ENCODE measurements at places on chromosomes 5 and 9.
A peak's percentile ranks its signal among the peaks of the same experiment; 100 is the strongest.

DNA sequence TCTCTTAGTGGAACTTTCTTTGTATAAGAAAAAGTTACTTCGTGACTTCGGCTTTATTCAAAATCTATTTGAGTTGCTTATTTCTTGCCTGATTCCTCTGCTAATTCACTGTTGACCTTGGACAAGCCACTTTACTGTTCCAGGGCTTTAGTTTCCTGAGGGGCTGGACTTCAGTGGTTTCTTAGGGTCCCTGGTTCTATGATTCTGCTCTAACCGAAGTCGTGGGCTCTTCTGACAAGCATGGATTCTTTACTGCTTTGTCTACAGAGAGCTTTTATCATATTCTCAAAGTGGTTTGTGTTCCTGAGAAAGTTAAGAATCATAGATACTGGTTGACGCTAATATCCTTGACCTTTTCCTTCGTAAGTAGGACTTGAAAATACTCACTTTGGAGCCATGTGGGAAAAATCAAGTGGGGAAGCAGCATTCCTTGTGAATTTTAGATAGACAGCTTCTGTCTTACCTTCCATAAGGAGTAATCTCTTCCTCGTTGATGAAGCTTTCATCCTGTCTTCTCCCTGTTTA lies 21.1 kb downstream of the EXOSC2 start:
- no peak for DNase-seq

GRCh38 chr5:98514215-98514614 lies 259.2 kb upstream of the RGMB start:
- no peak for DNase-seq

GRCh38 chr5:72509401-72509800 lies 2.2 kb upstream of the ZNF366 start:
- no peak for DNase-seq

GRCh38 chr9:120774719-120775118 lies 18.5 kb downstream of the FBXW2 start:
- DNase-seq: no peak

- DNase-seq: no peak
These were observed 143.9 kb downstream of the DMRTA1 start for GRCh38 chr9:22590336-22591033.

DNA sequence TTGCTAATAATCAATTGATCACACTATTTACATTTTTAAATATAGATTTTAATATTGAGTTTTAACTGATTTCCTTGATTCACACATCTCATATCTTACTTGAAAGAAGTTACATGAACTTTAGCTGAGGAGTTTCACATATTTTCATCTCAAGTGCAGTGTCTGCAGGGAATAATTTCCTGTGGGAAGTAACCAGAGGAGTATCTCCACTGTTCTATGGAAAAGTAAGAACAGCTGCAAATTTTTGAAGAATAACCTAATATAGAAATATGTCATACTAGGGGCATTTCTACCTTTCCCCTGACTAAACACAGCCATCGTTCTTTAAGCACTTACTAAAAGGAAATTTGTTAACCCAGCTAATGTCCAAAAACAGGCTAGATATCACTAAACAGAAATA lies 546.4 kb downstream of the EFNA5 start:
- no peak for DNase-seq

GRCh38 chr9:91301161-91301560 lies 60.6 kb downstream of the AUH start:
- DNase-seq: no peak

DNA sequence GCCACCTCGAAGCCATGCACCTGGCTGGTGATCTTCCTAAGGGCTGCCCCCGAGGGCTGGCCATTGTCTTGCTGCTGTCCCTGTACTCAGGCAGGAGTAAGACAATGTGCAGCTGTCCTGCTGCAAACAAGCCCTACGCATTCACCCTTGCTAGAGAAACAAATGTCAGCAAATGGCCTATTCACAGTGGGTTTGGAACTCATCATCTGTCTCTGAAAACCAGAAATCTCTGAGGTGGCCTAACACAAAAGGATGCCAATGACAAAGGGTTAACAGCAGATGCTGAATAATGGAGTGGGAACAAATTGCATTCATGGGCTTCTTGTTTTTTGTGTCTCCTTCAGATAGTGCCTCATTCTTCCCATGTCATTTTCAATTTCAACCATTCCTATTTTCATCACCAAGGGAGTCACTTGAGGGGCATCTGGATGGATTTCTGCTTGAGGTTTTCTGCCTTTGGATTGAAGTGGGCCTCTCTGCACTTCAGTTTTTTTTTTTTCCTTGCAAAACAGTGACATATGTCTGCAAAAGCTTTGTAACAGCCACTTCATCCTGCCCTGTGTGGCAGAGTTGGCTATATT lies 261.6 kb upstream of the VLDLR start:
- no peak for DNase-seq

DNA sequence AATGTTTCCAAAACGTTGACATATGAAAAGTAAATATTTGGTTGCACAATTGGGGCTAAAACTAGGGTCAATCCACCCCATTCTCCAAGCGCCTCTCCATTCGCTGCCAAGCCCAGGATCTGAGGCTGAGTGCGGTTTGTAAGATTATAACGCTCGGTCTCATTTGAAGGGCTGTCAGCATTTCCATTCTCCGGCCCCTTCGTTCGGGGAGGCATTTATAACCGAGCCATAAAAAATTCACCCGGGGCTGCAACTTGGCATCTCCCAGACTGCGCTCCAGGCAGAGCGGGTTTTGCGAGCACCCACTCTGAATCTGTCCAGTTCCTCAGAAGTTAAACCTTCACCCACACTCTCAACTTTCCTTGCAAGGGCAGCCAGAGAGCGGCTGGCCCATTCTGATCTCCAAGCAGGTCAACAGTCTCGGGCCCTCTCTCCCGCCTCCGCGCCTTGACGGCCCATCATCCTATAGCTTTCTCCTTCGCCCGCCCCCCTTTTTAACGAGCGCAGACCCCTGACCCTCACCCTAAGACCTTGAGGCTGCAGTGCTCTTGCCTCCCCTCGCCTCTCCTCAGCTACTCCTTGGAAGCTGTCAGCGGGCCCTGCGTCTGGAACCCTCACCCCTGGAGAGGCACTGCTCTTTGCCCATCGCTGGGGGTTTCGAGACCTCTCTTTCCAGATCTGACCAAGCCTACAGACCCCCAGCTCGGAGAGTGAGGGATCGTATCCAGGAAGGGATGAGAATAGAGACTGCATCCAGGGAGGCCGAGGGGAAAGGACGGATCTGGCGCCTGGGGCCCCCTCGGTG lies 1.1 kb downstream of the SLIT3 start:
- no peak for DNase-seq

DNA sequence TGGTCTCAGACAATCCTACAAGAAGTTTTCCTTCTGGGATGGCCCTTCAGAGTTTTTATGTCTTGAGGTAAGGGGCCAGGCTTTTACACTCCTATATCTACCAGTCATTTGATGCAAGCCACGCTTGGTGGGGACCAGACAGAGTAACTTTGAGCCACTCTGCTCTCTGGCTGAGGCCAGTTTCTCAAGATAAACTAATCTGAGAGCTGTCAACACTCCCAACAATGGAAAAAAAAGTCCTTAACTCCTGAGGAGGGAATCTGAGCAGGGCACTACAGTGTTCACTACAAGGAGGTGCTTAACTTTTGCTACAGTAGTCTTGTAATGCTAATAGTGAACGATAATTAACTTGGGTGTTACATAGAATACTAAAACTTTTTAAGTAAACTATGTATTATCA lies 62.7 kb downstream of the MRPS30 start:
- DNase-seq: no peak

GRCh38 chr5:142551338-142552067 lies 134.4 kb downstream of the FGF1 start:
- DNase-seq: no peak

GRCh38 chr9:114207034-114207810 lies 51.9 kb downstream of the COL27A1 start:
- DNase-seq: no peak

GRCh38 chr5:153777681-153778581 lies 260.8 kb downstream of the FAM114A2 start:
- DNase-seq: no peak

DNA sequence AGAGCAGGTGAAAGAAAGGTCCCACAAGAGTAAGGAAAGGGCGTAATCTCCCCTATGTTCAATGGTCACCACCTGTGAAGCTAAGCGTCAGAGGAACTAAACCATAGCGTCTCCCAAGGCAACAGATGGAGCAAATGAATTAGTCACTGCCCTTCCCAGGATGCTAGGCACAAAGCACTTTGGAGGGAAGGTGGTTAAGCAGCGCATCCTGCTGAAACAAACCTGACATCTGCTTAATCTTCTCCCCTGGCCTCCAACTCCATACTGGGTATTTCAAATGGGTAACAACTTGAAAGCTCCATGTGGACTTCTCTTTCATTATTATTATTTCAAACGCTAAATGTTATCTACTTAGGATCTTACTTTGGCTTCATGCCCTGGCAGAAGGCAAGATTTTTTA lies 227.3 kb downstream of the MLLT3 start:
- DNase-seq: no peak

DNA sequence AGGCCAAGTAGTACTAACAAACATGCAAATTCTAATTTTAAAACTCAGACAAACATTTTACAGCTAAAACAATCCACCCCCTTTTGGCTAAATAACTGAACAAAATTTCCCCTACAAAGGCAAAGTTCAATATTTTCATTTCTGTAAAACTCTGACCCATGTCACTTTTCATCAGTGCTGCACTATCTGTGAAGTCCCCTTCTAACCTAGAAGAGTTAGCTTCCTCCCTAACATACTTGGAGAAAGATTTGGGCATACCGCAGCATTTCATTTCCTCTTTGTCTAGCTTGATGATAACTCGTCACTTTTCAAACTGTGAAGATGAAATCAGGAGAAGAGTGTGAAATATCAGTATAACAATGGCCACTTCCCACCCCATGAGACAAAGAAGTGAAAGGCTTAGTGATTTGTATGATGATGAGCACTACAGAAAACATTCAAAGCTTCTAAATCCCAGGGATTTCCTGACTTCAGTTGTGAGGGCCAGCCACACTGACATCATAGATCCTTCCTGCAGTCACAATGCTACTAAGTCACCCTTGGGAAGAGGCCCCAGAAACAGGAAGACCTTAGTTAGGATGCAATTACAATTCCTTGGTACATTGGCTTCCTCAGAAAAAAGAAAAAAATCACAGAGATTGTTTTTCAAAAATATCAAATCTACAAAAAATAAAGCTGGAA lies at the start of gene FAM81B:
FAM81B (plus strand) TSS at position 555 of the 681 bp plus-strand sequence; CDS start at position 579, 24 bp downstream.
- DNase-seq: no peak

GRCh38 chr5:118777189-118777736 lies 211.1 kb downstream of the DTWD2 start:
- DNase-seq: no peak

DNA sequence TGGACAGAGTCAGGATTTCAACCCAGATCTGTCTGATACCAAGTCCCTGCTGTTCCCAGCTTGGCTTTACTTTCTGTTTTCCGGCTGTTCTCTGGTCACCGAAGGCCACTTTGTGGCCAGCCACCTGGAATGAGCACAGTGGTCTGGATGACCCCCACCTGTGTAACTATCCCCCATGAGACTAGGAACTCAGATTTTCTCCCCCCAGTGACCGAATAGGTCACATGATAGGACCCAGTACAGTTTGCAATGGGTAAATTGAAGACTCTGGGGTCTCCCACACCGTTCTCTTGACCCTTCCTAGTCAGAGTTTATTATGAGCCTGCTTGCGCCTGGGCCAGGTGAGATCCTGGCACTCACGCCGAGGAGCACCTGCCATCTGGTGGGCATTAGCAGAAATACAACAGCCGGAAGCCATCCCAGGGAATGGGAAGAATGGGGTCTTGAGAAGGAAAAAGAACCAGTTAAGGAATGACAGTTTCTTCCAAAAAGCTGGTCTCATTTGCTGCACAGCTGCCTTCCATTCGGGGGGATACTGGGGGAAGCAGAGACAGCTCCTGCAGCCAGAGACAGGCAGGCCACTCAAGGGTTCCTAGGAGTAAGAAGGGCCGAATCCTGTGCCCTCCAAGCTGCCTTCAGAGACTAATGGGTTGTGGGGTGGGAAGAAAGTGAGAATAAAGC lies 7.1 kb downstream of the PHYHD1 start:
- peak; percentile 28 for DNase-seq

DNA sequence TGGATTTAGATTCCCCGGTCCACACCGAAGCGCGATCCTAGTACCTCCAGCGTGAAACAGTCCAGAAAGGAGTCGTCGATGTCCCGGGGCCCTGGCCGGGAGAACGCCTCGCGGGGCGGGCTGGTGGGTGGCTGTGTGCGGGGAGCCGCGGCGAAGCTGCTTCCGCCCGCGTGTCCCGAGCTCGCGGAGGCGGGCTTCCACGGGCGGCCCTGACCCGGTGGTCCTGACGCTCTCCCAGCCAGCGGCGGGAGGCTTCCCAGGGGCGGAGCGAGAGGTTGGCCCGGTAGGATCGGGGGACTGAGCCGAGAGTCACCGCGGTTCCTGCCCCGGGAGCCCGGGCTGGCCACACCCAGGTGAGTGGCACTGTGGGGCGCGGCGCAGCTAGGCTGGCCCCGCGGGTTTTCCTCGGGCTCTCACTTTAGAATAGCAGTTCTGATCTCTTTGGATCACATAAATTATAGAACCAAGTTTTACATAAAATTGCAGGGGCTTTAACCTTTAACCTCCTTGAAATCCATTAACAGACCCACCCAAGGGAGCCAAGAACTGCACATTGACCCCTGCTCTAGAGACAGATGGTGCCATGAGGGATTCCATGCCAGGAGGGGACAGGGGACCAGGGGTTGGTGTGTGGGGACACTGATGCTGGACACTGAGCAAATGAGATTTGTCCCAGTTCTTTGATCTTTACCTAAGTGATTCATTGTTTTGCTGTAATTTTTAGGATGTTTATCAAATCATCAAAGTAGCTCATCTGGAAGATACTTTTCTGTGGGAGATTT lies 29.2 kb upstream of the IL31RA start:
- DNase-seq: no peak

- no peak for DNase-seq
These were observed 255.1 kb upstream of the TRIM32 start for GRCh38 chr9:116432051-116432450.

GRCh38 chr5:67383451-67383850 lies 186.9 kb upstream of the CD180 start:
- no peak for DNase-seq

GRCh38 chr5:38466424-38467189 lies 89.8 kb downstream of the LIFR start:
- no peak for DNase-seq

- DNase-seq: no peak
These were observed 4.8 kb upstream of the KCNMB1 start for GRCh38 chr5:170393958-170394357.

- DNase-seq: no peak
These were observed 58.3 kb upstream of the FBXW11 start for GRCh38 chr5:172064766-172065165.

GRCh38 chr9:86099701-86100364 lies 475 bp upstream of the GOLM1 start:
- no peak for DNase-seq

- DNase-seq: no peak
These were observed 317.0 kb upstream of the MPDZ start for GRCh38 chr9:13596383-13596970.

DNA sequence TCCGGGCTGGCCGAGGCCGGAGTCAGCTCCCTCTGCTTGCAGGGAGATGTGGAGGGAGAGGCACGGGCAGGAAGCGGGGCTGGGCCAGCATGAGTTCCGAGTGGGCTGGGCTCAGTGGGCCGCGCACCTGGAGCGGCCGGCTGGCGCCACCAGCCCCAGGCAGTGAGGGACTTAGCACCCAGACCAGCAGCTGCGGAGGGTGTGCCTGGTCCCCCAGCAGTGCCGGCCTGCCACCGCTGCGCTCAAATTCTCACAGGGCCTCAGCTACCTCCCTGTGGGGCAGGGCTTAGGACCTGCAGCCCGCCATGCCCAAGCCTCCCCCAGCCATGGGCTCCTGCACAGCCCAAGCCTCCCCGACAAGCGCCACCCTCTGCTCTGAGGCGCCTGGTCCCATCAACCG lies 700.3 kb downstream of the DNAH5 start:
- DNase-seq: no peak

All from stimulated activated CD8-positive, alpha-beta memory T cell treated with anti-CD3 and anti-CD28 coated beads, Interleukin-4, amount 100 ng/mL, for 4 hours (primary cell).